ENCODE measurements at places on chromosomes 1 and 21.

- DNase-seq, result no peak
Measured at GRCh38 chr1:72241397-72241796, 40.9 kb downstream of the NEGR1 start.

- no peak for DNase-seq
Measured at GRCh38 chr21:36156815-36157670, at the start of gene DOP1B. Gene DOP1B (plus strand): TSS chr21:36156824. CDS start chr21:36164734, 7,910 bp downstream.

DNA sequence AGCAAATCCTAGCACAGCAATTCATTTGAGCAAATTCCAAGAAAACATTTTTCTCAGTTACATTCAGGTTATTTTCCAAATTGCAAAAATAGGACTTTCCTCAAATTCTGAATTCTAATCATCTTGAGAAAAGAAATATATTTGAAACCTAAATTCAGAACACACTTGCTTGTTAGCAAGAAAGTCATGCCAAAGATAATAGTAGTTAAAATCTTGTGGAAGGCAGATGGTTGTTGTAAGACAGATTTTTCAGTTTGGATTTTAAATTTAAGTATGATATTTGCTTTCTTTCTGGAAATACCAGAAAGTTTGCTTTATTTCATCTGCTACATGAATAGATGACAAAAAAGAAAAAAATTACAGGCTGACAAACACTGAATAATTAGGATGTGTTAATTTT, 29.1 kb downstream of the SNX7 start:
- DNase-seq, result no peak

- no peak for DNase-seq
Measured at GRCh38 chr1:199463521-199464127, 563.9 kb upstream of the NR5A2 start.

DNA sequence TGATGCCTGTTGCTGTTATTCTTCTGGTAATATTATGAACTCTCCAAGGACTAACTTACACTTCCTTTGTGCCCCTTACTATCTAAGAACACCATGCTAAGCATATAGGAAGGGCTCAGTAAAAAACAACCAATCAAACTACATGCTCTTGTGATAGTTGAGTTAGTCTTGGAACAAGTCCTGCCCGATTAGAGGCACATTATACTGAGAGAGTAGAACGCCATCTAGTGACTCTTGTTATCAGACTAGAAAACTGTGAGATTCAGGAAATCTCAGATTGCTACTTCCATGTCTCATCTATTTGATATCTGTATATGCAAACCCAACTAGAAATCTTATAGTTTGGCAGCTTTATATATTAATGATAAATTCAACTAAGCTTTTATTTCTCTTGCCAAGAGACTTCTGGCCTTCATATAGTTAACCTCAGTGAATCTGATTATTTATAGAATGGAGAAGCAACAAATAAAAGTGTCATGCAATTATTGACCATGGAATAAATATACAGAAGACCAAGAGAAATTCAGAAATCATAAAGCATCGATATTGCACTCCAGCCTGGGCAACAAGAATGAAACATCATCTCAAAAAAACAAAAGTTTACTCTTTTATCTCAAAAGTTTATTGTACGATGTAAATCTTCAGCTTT, 7.8 kb upstream of the SRRM1 start:
- peak; percentile 70 for DNase-seq

GRCh38 chr1:220827445-220828178, 40.9 kb downstream of the MTARC1 start:
- DNase-seq, result no peak

GRCh38 chr21:33940881-33941245, 25.3 kb upstream of the ATP5PO start:
- no peak for DNase-seq

DNA sequence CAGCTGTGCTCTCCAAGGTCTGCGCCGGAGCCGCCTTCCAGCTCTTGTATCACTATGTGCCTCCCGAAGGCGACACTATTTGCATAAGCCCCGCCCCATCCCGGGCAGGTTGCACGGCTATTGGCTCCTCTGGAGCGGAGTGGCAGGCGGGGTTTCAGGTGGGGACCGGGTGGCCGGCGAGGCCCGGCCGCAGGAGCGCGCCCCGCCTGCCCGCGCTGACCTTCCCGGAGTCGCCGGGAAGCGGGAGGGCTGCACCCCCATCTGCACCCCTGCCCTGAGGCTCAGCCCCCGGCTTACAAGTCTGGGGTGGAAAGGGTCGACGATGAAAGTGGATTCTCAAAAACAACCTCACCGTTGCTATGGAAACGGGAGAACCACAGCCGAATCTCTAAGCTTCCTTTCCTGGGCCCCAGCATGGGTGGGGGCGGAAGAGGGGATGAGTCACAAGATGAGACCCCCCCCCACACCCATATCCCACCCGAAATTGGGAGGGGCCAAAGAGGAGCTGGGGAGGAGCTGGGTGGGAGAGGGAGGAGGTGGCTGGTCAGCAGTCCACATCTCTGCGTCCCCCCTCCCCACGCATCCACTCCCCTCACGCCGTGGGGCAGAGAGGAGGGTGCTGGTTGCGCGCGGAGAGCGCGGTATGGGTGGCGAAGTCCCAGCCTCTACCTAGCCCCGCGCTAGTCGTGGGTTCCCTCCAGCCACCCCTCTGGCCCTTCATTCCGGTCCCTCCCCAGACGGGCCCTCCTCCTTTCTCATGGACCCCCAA, at the start of gene HPCAL4:
Gene HPCAL4, minus strand, starts transcription at position 51 of the 769 bp plus-strand sequence. CDS start 6,830 bp downstream, outside the sequence.
- peak; percentile 98 for DNase-seq

DNA sequence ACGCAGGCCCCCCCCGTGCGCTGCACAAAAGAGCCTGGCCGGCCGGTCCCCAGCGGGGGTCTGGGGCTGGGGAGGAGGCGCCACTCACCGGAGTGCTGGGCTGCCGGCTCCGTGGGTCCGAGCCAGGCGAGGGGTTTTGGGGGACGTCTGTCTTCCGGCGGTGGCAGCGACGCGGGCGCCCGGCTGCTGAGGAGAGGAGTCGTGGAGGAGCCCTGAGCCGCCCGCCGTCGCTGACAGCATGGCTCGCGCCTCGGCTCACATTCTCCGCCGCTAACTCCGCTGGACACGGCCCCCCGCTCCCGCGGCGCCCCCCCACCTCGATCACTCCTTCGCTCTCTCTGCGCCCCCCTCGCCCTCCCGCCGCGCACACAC, 649 bp downstream of the AHDC1 start:
- DNase-seq, result no peak

DNA sequence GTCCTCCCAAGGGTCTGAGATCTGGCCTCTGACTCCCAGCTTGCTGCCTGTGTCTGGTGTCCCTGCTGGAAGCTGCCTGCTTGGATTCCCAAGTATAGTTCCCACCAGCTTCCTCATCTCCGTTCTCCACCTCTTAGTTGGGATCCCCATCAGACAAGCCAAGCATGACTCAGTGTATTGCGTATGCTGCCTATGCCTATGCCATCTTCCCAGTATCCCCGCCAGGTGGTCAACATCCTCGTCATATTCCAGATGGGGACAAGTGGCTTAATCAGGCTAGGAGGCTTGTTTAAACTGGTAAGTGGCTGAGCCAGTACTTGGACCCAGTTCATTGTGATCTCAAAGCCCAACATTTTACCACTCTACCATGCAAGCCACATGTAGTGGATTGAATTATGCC, 204.4 kb downstream of the GRIK3 start:
- no peak for DNase-seq
